ENCODE measurements at places on chromosomes 5 and 9.

DNA sequence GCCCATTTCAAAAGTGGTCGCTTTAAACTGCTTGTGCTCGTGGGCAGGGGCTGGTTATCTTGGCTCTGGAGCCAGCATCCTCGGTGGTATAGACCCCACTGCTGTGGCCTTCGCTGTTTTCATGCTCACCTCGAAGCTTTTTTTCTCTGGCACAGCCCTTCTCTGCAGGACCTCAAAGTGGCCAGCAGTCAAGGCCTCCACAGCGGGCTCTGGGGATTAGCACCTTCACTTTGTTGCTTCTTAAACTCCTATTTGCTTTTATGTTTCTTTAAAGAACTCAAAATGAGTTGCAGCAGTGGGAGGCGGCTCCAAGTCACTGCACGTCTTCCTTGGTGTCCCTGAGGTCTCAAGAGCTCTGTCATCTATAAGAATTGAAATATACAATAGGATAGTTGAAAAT is 165.1 kb downstream of the CACNA1B start:
- peak; percentile 23 for DNase-seq

DNA sequence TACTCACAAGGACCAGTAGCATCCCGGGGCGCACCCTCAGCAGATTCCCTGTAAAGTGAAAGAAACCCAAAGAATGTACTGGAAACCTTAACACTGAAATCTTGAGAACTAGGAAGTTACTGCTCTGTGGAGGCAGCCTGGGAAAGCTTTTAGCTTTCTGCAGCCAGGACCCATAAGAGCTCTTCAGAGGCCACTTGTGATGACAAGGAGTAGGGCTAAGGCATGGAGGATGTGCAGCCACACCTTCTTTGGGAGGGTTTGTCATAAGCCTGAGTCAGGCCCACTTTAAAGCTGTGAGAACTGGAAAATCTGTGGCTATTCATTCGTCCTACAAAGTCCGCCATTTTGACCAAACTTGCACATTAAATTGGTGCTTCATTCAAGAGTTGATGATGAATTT is 291.1 kb upstream of the TLE4 start:
- no peak for DNase-seq

DNA sequence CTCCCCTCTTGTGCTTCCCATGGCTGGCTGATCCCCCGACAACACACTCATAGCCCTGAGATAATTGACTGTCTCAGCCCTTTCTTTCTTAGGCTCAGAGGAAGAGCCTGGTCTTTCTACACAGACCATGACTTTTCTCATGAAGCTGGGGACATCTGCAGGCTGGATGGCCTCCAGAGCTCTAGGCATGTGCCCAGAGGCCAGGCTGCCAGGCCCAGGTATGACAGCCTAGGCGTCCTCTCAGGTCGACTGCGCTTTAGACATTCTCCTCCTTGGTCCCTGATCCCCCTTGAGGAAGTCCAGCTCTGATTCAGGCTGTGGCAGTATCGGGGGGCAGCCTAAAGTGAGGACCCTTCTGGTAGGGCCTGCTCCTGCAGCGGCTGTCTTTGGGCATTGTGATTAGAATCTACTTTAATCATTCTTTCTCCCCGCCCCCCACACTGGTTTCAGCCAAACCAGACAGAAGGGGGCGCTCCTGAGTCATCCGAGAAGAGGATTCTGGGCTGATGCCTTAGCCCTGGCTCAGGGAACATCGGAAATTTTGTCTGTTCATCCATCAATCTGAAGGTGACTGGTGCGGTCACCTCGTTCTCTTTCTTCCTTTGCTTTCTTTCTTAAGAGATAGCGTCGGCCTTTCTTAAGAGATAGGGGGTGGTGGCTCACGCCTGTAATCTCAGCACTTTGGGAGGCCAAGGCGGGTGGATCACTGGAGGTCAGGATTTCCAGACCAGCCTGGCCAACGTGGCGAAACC is 66.5 kb upstream of the HSPA9 start:
- peak; percentile 98 for DNase-seq

DNA sequence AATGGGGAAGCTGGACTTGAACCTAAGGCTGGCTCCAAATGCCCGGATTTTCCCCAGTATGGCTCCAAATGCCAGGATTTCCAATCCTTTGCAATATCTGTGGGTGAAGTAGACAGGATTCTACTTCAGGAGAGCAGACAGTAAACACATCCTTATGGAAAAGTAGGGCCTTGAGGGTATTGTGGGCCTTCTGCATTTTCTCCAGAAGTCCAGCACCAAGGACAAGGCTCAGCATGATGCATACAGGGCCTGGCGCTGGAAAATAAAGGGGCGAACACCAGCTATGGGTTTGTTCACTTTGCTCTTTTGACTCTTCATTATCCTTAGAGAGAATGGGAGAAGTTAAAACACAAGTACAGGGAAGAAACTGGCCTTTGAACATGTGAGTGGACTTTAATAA is 347.5 kb downstream of the SEMA5A start:
- no peak for DNase-seq

DNA sequence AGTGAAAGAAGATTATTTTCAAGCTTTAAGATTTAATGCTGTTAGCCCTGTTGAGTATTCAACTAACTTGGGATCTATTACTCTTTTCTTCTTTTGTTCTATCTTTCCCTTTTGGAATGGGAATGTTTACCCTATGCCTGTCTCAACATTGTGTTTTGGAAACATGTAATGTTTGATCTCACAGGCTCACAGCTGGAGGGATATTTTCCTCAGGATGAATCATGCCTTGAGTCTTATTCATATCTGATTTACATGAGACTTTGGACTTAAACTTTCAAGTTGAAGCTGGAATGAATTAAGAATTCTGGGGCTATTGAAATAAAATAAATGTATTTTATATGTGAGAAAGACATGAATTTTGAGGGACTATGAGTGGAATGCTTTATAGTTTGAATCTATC is 607.8 kb upstream of the PTGER4 start:
- no peak for DNase-seq

Measured in H1 (cell line).